CD4-positive, alpha-beta T cell treated with Interleukin-10 for 1 hour (primary cell): ENCODE measurements at places on chromosomes 5 and 9.

GRCh38 chr5:9197881-9198260 is 348.0 kb downstream of the SEMA5A start:
- no peak for DNase-seq

- DNase-seq: no peak
Observed at GRCh38 chr9:111107141-111107540, 68.9 kb upstream of the LPAR1 start.

GRCh38 chr5:44321144-44321725 is 68.0 kb downstream of the FGF10 start:
- DNase-seq: no peak

GRCh38 chr9:134225816-134226215 is 61.5 kb upstream of the RNU6ATAC start:
- DNase-seq: no peak

- DNase-seq: no peak
Observed at GRCh38 chr5:158198636-158199035, 339.7 kb upstream of the CLINT1 start.

GRCh38 chr5:125891061-125891725 is 532.0 kb upstream of the GRAMD2B start:
- no peak for DNase-seq

DNA sequence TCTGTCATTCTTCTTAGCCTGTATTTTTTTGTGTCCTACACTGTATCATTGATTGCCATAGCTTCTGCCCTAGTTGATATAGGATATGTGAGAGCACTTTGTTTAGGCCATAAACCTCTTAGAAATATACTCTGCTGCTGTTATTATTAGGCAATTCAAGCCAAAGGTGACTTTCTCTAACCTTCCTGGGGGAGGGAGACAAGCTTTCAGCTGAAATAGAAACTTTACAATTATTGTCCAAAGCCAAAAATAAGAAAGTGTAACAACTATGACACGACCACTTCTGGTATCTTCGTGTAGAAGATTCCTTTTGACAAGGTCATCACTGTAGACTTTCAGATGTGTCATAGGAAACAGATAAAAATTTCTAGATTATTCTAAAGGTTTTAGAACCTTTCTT is 12.2 kb upstream of the CSNK1A1 start:
- DNase-seq: no peak

GRCh38 chr5:124905256-124906130 is 159.1 kb upstream of the ZNF608 start:
- DNase-seq: no peak

DNA sequence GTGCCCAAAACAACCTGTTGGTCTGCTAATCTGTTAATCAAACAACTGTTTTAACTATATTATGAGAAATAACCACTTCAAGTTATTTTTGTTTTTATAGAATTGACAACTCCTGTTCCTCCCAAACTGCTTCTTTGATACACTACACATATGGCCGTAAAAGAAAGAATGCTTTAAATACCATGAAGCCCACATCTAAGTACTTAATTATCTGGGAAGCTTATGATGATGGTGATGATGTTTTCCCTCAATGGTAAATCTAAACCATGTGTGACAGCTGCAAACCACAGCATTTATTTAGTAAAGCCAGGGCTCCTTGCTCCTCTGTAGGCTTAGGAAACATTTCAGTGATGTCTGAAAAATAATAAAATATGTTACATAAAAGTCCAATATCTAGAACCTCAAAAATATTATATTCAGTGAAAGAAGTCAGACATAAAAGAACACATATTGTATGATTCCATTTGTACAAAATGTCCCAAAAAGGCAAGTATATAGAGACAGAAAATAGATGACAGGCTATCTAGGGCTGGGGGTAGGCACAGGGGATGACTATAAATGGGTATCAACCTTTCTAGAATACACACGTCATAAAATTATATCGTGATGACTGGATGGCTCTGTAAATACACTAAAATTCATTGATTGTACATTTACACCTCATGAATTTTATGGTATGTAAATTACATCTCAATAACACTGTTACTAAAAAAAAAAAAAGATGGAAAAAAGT is 154.1 kb downstream of the EFNA5 start:
- DNase-seq: no peak

DNA sequence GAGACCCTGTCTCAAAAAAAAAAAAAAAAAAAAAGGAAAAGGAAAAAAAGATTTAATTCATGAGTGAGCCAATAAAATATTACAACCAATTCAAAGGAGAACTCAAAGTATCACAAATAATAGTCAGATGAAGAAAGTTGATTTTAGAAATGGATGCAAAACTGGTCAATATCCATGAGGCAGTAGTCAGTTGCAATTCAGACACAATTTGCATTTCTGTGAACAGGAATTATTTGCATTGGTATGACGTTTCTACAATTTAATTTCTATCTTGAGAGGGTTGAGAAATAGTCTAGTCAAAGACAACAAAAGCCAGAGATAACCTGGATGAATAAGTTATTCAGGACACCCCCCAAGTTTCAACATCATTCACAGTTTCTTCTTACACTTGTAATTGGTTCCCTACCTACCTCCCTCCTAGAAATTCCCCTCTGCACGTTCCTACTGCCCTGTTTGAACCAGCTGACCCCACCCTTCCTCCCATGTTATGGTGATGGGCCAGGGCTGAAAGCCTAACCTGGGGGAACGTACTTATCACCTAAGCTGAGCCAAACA is 28.6 kb upstream of the CDKN2AIPNL start:
- DNase-seq: no peak

DNA sequence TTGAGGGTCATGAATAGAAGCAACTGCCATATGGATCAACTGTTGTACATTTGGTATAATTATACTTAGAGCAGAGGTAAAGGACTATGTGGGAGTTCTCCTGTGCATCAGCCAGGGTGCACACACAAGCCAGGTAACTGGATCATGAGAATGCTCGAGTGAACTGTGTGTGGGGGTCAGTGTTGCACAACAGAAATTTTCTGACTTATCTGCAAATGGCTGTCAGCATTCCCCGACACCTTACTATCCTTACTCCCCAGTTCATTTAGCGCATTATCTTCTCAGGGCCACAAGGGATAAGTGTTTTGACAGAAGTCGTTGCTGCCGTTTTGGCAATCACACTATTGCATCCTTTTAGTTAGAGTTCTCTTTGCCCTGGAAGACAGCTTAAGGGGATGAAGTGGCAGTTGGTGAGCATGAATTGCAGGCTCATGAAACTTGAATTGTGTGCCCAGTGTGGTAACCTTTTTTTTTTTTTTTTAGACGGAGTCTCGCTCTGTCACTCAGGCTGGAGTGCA is 1.7 kb downstream of the CANX start:
- DNase-seq: no peak

- no peak for DNase-seq
Observed at GRCh38 chr9:89522959-89523285, 25.0 kb upstream of the SEMA4D start.

- no peak for DNase-seq
Observed at GRCh38 chr5:34001241-34001841, 6.5 kb downstream of the AMACR start.

DNA sequence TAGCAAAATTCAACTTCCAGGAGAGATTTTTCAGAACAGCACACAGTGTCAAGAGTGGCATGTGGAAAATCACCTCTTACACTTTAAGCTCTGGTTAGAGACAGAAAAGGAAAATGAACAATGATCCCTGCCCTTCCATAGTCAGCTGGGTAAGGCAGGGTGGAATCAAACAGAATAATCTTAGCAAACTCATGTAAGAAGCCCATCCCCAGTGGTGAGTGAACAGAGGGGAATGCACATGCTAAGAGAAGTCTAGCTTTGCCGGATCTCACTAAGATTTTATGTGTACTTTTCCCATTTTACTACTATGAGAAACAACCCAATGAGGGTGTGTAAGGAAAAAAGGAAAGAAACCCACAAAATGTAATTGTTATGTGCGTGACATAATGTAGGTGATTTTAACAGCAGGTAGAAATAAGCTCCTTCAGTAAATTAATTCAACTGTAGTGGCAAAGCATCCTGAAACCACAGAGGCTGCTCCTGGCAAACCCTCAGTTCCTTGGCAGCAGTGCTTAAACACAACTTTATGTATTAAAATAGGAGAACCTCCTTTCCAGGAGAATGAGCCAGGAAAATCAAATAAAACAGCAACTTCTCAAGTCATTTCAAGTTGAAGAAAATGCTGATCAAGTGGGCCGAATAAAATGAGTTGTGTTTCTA is 366.0 kb upstream of the TRPC7 start:
- no peak for DNase-seq
